ENCODE measurements at places on chromosomes 6 and 20.
A peak's percentile ranks its signal among the peaks of the same experiment; 100 is the strongest.

DNA sequence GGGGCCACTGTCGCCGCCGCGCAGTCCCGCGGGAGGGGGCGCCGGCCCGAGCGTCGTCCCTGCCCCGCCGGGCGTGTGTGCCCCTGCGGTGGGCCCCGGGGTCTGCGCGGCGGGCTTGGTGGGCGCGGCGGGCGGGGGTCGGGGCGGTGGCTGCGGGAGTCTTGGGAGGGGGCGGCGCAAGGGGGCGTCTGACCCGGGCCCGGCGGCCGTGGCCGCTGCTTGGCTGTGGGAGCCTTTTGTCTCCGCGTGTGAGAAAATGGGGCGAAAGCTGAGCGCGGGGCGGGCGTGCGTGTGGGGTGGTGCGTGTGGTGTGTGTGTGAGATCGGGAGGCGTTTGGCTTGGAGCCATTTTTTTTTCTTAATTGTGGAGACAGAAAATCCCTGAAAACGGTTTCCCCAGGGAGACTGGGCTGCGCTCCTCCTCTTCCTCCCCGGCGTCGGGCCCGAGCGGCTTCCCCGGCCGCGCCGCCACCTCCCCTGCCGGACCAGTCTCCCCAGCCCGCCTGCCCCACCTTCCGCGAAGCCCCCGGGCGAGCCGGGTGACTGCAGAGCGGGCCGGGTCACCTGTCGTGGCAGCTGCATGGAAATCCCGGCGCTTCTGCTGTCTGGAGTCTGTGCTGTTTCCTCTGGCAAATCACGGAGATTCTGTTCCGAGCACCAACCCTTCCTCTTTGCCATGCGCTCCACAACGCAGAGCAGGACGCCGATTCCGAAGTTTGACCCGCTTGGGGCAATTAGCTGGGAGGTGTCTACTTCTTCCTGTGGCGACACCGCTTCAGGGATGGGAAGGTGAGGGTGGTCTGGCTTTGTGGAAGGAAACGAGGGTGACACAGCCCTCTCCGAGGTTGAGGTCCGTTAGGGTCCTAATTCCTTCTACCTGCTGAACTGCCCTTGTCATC, 64.4 kb downstream of the GTF2H5 start:
- DNase-seq: peak; percentile 71

DNA sequence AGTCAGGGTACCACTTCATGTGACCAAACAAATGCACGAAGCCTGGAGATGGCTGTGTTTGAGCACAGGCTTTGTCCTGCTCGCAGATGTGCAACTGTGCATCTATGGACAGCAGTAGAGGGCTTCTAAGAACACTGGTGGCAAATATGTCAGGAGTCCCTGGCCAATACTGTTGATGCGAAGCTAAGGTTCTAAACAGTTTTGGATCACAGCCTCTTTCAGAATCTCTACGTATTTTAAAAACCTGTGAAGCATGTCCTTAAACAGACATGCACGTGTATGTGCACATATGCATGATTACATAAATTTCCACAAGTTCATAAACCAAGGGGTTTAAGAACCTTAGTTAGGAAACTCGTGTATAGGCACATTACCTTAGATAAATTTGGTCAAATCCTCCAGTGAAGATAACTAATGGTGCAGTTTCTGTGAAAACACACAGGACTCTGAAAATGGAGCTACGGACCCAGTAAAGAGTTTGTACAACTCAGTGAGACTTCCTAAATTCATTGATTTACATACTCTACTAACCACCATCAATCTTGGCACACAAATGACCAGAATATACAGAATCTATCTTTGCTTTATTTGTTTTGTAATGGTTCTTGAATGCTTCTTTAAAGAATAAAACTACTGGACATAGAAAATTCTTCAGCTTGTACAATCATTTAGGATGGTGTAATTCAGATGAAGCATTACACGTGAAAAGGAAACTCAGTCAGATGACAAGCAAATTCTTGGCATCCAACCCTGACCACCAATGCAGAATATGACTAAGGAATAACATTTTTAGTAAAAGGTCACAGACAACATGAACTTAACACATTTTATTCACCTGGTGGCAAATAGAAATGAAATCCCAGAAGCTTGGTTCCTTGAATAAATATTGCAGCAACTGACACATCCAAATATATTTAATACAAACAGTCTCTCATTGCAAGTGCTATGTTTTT, 27.4 kb downstream of the KCNQ5 start:
- DNase-seq: peak; percentile 85

GRCh38 chr6:117961301-117961700, 54.2 kb downstream of the SLC35F1 start:
- DNase-seq: no peak

GRCh38 chr20:34736106-34736735, 32.1 kb downstream of the TP53INP2 start:
- DNase-seq: no peak

DNA sequence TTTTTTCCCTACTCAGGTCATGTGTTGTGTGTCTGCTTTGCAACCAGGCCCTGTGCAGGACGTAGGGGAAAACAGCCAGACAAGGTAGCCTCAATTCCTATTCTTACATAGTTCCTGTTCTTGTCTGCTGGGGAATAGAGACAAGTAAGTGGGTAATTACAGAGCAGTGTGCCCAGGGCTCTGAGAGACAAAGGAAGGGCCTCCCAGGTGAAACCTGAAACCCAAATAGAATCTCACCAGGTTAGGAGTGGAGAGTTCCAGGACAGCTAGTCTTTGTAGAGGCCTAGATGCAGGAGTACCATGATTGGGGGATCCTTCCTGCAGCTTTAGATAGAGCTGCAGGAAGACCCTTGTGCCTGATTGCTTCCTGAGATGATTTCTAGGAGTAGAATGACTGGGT, 48.4 kb downstream of the DHX35 start:
- no peak for DNase-seq

- peak; percentile 97 for DNase-seq
Measured at GRCh38 chr6:152380993-152381898, 255.9 kb downstream of the SYNE1 start.

GRCh38 chr20:50120935-50121693, 8.2 kb upstream of the UBE2V1 start:
- DNase-seq: peak; percentile 69

DNA sequence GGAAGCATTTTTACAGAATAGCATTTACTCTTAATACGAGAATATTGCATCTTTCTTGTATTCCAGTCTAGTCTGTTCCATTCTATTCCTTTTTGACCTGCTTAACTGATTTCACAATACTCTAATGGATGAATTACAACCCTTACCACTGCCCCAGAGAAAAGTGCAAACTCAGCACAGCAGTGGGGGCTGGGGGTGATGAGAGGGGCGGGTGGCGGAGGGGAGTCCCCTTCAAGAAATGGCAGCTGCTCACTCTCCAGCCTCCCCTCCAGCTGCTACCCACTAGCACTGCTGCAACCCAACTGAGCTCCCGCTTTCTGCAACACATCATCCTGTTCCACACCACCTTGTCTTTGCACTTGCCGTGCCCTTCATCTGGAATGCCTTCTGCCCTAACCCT, 30.1 kb downstream of the PIM1 start:
- no peak for DNase-seq

DNA sequence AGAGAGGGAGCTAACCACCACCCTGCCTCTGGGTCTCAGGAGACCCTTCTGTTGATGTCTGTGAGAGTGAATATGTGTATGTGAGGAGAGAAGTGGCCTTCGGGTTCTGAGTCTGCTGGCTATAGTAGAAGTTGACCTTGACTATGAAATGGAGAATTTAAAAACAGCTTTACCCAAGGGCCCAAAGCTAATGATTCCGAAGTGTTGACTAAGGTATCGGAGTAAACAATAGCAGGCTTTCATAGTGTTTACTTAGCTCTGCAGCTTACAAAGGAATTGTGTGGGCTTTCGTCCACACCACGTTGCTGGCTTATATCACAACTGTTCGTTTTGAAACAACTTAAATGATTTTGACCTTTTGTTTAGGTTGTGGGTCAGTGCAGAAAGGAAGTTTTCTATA, 126.5 kb upstream of the JAG1 start:
- no peak for DNase-seq

- peak; percentile 64 for DNase-seq
Measured at GRCh38 chr6:52317841-52318581, 33.5 kb upstream of the MCM3 start.

GRCh38 chr6:162798546-162799266, 70.9 kb downstream of the PACRG start:
- no peak for DNase-seq

DNA sequence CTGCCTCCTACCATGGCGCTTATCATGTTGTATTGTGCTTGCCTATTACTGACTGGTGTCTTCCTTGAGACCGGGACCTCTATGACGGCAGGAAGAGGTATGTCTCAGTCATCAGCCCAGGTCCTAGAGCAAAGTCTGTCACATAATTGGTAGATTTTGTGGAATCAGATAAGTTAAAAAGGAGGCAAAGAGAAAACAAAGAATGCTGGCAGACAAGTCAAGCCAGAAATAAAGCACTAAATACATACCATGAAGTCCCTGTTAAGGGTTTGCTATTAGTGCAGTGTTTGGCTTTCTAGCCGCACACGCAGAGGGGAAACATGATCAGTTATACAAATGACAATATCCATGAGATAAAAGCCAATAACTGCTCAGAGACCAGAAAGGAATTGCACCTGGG, 6.0 kb downstream of the TOMM34 start:
- DNase-seq: no peak
